ENCODE measurements at places on chromosomes 16 and 17.

- no peak overlapping the region for H3K27ac ChIP-seq
- H3K4me1 ChIP-seq: no peaks in the 10 kb centered on the region
- no peak overlapping the region for H3K4me3 ChIP-seq
- no peaks in the 10 kb centered on the region for H3K36me3 ChIP-seq
- no peak for DNase-seq
- H3K27me3 ChIP-seq: peaks cover 2% of the 10 kb centered on the region
Measured at GRCh38 chr17:56158915-56159825, 5.9 kb downstream of the ANKFN1 start.

GRCh38 chr17:29918922-29919856 is 10.8 kb downstream of the SSH2 start:
- H3K27ac ChIP-seq: peak overlapping the region; percentile 88
- no peak overlapping the region for H3K4me3 ChIP-seq
- no peaks in the 10 kb centered on the region for H3K27me3 ChIP-seq
- no peak for DNase-seq
- H3K4me1 ChIP-seq: peaks cover 10% of the 10 kb centered on the region

GRCh38 chr16:21264571-21265036 is 13.5 kb downstream of the CRYM start:
- H3K36me3 ChIP-seq: no peaks in the 10 kb centered on the region
- peaks cover 10% of the 10 kb centered on the region for H3K4me1 ChIP-seq
- no peak for DNase-seq
- no peak overlapping the region for H3K4me3 ChIP-seq
- H3K27ac ChIP-seq: no peak overlapping the region

DNA sequence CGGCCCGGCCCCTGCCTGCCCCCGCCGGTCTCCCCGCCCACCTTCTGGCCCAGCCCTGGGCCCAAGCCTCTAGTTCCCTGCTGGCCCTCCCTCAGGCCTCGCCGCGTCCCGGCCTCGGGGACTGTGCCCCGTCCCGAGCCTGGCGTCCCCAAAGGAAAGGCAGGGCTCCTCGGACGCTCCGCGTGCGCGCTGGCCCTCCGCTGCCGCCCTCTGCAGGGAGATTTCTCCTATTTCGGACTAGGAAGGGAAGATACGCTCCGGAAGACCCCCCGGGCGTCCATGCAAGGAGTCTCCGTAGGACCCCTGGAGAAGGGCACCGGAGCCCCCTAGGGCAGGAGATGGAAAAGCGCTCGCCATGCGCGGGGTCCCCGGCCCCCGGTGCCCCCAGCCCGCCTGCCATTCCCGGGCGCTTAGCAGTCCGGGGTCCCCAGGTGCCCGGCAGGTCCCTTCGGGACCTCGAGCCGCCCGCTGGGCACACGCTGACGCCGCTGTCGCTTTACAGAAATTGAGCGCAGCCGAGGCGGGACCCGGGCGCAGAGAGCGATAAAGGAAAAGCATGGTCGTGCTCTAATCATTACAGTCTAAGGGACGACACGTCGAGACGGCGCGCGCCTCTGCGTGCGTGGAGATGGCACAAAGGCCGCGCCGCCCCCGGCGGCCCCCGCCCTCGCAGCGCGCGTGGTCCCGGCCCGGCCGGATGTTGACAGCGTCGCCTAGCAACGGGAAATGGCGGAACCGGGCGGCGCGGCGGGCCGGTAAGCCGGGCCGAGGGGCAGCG is at the start of gene CCDC40:
TSS of gene CCDC40 (plus strand) at position 706 of the 778 bp plus-strand sequence. CDS start at position 727, 21 bp downstream.
- DNase-seq: peak; percentile 85
- H3K27ac ChIP-seq: peak within 1 kb of the TSS; percentile 98
- H3K4me3 ChIP-seq: peak within 1 kb of the TSS; percentile 93
- H3K36me3 ChIP-seq: peaks cover 13% of the 10 kb centered on the region
- H3K4me1 ChIP-seq: peaks cover 52% of the 10 kb centered on the region
- peaks cover 13% of the 10 kb centered on the region for H3K27me3 ChIP-seq

DNA sequence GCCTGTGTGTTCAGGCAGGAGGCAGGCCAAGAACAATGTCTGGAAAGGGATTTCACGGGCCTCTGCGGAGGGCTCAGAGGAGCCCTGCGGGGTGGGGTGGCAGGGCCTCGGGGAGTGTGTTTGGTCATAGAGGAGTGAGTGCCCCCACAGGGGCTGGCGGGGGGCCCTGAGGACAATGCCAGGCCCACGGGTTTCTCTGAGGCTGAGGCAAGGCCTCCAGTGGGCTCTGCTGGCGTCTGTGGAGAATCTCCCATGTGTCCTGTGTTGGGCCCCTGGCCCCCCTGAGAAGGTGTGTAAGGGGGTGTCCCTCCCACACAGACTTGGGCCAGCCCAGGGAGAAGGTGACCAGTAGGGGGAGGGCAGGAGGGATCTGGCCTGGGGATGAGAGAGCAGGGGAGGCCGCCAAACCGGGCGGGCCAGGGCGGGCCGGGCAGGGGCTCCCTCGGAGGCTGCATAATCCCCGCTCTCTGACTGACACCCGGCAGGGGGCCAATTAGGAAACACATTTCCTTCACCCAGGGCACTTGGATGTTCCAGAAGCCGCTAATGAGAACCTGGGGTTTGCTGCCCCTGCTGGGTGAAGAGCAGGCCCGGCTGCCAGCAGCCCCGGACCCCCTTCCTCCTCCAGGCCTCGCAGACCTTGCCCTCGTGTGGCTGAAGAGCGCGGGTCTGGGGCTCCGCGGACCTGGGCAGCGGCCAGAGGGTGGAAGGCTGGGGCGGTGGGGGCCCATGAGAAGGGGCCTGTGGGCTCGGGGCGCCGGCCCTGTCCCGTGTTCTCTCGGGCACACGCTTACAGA is 204.2 kb downstream of the NTN1 start:
- peaks cover 13% of the 10 kb centered on the region for H3K27me3 ChIP-seq
- no peaks in the 10 kb centered on the region for H3K36me3 ChIP-seq

DNA sequence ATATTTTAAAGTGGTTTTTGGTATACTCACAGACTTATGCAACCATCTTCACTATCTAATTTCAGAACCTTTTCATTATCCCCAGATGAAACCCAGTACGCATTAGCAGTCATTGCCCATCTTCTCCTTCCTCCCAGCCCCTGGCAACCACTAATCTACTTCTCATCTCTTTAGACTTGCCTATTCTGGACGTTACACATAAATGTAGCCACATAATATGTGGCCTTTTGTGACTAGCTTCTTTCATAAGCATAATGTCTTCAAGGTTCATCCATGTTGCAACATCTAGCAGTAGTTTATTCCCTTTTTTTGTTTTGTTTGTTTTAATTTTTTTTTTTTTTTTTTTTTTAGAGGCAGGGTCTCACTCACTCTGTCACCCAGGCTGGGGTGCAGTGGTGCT is 28.5 kb upstream of the C17orf107 start:
- DNase-seq: no peak
- H3K27me3 ChIP-seq: no peaks in the 10 kb centered on the region
- H3K4me3 ChIP-seq: no peak overlapping the region
- peaks cover 15% of the 10 kb centered on the region for H3K4me1 ChIP-seq
- no peak overlapping the region for H3K27ac ChIP-seq

DNA sequence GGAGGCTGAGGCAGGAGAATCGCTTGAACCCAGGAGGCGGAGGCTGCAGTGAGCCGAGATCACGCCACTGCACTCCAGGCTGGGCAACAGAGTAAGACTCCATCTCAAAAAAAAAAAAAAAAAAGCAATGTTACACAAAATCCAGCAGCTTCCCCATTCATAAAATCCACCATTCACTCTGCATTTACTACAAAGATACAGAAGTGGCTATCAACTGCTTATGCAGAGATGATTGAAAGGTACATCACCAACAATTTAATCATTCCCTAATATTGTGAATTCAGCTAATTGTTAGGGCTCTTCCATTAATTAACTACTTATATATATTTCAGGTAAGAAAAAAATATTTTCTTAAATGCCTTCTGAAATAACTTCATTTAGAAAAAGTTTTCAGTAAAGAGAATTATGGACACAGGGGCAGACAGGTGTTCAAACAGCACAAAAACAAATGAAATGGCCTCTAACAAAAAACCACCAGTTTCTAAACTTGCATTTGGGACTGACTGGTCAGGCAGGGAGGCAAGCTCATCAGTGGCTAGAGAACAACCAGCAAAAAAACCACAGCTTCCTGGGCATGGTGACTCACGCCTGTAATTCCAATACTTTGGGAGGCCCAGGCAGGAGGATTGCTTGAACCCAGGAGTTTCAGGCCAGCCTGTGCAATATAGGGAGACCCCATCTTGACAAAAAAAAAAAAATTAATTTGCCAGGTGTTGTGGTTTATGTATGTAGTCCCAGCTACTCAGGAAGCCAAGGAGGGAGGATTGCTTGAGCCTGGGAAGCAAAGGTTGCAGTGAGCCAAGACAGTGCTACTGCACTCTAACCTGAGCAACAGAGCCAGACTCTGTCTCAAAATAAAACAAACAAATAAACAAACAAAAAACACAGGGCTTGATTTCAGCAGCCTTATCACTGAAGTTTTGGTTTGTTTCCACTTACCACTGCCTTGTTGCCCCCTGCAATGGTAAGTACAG is 26.3 kb downstream of the ERN1 start:
- H3K4me1 ChIP-seq: peaks cover 7% of the 10 kb centered on the region
- no peak overlapping the region for H3K27ac ChIP-seq
- no peaks in the 10 kb centered on the region for H3K36me3 ChIP-seq
- H3K4me3 ChIP-seq: no peak overlapping the region
- no peak for DNase-seq

DNA sequence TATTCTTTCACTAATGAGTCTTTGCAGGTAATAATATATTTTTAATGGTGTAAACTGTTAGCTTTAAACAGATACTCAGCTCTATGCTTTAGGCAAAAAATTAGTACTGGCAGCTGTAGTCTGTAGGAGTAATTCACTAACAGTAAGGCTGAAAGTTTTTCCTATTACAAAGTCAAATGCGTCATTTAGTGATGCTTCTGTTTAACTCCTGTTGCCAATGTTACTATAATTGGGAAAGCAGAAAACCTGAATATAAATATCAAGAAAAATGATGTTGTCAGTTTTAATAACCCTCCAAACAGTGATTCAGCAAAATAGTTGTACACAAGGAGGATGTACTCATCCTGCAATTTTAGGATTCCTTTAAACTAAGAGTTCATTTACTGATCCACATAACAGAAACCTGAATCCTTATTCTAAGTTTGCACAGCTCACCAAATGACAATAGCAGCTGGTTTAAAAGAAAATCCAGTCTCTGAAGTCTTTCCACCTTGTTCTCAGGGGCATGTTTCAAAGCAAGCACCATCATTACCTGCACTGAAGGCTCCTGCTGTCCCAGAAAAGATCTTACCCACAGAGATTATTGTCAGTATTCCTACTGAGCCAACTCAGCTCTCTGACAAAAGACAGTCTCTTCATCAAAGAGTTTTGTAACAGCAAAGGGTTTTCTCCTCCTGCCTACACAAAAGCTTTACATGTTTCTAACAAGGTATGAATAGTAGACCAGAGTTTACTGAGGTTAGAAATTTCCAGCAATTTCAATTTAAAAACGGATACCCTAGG is 4.2 kb downstream of the CDR2 start:
- peaks cover 3% of the 10 kb centered on the region for H3K36me3 ChIP-seq
- H3K27me3 ChIP-seq: no peaks in the 10 kb centered on the region
- no peak for DNase-seq
- H3K4me1 ChIP-seq: peaks cover 40% of the 10 kb centered on the region
- H3K4me3 ChIP-seq: no peak overlapping the region

- H3K27ac ChIP-seq: no peak overlapping the region
- peaks cover 12% of the 10 kb centered on the region for H3K4me1 ChIP-seq
- no peak for DNase-seq
- no peaks in the 10 kb centered on the region for H3K36me3 ChIP-seq
- peaks cover 6% of the 10 kb centered on the region for H3K27me3 ChIP-seq
Measured at GRCh38 chr17:50155115-50155819, 4.8 kb upstream of the PPP1R9B start.

DNA sequence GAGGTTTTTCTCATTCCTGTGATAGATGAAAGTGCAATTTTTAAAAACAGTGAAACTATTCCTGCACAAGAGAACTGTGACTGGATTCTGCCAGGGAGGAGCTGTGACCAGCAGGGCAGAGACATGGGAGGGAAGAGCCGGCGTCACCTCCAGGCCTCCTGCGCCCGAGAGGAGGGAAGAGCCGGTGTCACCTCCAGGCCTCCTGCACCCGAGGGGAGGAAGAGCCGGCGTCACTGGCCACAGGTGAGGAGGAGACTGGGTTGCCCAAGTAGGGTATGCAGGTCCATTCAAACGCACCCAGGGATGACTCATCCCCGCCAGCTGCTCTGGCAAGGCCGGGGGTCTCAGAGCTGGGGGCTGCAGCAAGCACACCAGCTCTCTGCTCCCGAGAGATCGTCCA is 56.7 kb downstream of the METRNL start:
- no peaks in the 10 kb centered on the region for H3K4me1 ChIP-seq
- H3K27me3 ChIP-seq: no peaks in the 10 kb centered on the region
- no peak for DNase-seq
- no peak overlapping the region for H3K27ac ChIP-seq
- H3K4me3 ChIP-seq: no peak overlapping the region

- H3K27me3 ChIP-seq: peaks cover 2% of the 10 kb centered on the region
- no peak for DNase-seq
- H3K4me3 ChIP-seq: no peak overlapping the region
- peaks cover 3% of the 10 kb centered on the region for H3K4me1 ChIP-seq
- H3K36me3 ChIP-seq: peaks cover 9% of the 10 kb centered on the region
Measured at GRCh38 chr17:4310354-4311060, 46.7 kb upstream of the ANKFY1 start.

- H3K27me3 ChIP-seq: peaks cover 1% of the 10 kb centered on the region
- no peak for DNase-seq
- H3K27ac ChIP-seq: peak overlapping the region; percentile 90
- H3K4me3 ChIP-seq: peak overlapping the region; percentile 97
Measured at GRCh38 chr17:60599220-60599619, 773 bp upstream of the PPM1D start.

DNA sequence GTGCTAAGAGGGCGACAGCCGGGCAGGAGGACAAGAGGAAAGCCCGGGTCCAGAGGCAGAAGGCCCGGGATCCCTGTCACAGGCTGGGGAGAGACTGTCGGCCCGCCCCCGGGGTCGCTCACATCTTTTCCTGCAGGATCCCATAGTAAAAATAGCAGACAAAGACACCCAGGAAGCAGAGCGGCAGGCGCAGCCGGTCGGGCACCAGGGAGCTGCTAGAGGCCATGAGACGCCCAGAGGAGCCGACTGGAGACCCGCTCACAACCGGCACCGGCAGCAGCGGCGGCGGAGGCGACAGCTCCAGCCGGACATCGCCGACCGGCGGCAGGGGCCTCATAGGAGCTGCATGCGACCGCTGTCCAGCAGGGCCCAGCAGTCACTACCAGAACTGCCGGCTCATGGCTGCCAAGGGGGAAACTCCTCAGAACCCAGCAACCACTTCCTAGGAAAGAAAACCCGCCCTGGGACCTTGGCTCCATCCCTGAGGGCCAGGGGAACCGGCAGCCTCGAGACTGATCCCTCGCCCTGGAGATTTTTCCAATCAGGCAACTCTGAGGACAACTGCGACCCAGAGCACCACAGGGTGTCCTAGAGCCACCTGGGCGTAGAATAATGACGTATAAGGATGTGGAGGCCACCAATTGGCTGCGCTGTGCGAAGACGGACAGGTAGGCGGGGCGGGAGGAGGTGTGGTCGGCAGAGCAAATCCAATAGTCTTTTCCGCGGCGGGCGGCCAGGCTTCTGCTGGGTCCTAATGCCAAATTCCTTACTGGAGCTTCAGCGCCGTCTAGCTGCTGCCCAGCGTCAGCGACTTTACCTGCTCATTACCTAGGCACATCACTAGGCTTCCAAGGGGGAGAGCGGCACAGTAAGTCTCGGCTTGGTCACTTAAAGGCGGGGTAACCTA is at the start of gene SLC35B1:
TSS of gene SLC35B1 (minus strand) at position 357 of the 907 bp plus-strand sequence. CDS start at position 226, 131 bp downstream.
- H3K4me1 ChIP-seq: peaks cover 25% of the 10 kb centered on the region
- peak within 1 kb of the TSS; percentile 99 for H3K27ac ChIP-seq
- DNase-seq: peak; percentile 93
- peaks cover 22% of the 10 kb centered on the region for H3K36me3 ChIP-seq
- peak within 1 kb of the TSS; percentile 94 for H3K4me3 ChIP-seq
- peaks cover 2% of the 10 kb centered on the region for H3K27me3 ChIP-seq

GRCh38 chr16:66286527-66286926 is 80.0 kb upstream of the CDH5 start:
- no peak overlapping the region for H3K27ac ChIP-seq
- no peak overlapping the region for H3K4me3 ChIP-seq
- H3K27me3 ChIP-seq: peaks cover 2% of the 10 kb centered on the region
- H3K4me1 ChIP-seq: no peaks in the 10 kb centered on the region
- H3K36me3 ChIP-seq: peaks cover 8% of the 10 kb centered on the region
